ENCODE measurements at places on chromosomes 4 and X. TPM values are rescaled to one million over a fixed set of nuclear protein-coding genes. Genes with fewer than 3 reads are reported as not detected.

C4orf50 gene
- not detected for total RNA-seq

TBC1D14 gene
- 38.4 TPM for total RNA-seq

- no peaks in the 10 kb centered on the region for H3K36me3 ChIP-seq
- H3K4me1 ChIP-seq = no peaks in the 10 kb centered on the region
- H3K27ac ChIP-seq = no peak overlapping the region
- H3K27me3 ChIP-seq = no peaks in the 10 kb centered on the region
- DNase-seq = no peak
- no peak overlapping the region for H3K4me3 ChIP-seq
These were observed 209.5 kb downstream of the PARM1 start for GRCh38 chr4:75142382-75142781.

- H3K27me3 ChIP-seq = no peaks in the 10 kb centered on the region
- H3K27ac ChIP-seq = no peak overlapping the region
- H3K4me1 ChIP-seq = no peaks in the 10 kb centered on the region
- H3K36me3 ChIP-seq = no peaks in the 10 kb centered on the region
- no peak for DNase-seq
These were observed 478.0 kb downstream of the KCNIP4 start for GRCh38 chr4:21470535-21470934.

DNA sequence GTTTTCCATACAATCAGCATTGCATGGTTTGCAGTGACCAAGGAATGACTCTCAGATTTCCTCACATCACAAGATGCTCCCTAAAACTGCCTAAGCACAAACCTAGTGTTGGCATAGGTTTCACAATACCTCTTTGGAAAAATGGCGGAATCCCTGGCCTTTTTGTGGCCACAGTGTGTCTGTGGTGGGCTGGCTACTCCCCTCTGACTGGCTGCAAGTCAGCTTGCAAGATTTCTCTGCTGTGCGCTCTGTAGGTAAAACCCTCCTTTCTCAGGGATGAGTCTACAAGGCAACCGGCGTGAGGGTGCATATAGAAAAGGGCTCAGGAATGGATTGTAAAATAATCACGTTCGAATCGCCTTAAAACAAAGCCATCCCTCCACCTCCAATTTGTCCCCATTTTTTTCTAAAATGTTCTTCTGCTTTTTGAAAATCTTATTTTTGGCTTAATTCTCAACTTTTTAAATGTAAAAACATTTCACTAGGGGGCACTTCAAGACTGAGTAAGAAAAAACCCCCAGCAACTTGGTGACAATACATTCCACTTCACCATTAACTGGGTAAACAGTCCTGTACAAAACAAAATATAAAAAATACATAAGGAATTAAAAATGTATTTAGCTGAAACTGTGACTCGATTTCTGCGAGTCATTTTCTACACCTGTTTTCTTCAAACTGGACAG lies 235.6 kb downstream of the STIM2 start:
- no peak overlapping the region for H3K27ac ChIP-seq
- H3K4me3 ChIP-seq = no peak overlapping the region
- DNase-seq = no peak

DNA sequence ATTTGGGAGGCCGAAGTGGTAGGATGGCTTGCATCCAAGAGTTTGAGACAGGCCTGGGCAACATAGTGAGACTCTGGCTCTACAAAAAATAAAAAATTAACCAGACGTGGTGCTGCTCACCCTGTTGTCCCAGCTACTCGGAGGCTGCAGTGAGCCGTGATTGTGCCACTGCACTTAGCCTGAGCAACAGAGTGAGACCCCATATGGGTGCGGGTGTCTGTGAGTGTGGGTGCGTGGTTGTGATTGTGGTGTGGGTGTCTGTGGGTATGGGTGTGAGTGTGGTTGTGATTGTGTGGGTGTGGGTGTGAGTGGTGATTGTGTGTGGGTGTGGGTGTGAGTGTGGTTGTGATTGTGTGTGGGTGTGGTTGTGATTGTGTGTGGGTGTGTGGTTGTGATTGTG lies 114.6 kb downstream of the UBE2K start:
- H3K27me3 ChIP-seq = peaks cover 12% of the 10 kb centered on the region
- H3K4me1 ChIP-seq = peaks cover 7% of the 10 kb centered on the region
- H3K36me3 ChIP-seq = peaks cover 20% of the 10 kb centered on the region

GRCh38 chr4:166169111-166169510 lies 296.1 kb downstream of the TLL1 start:
- no peak overlapping the region for H3K27ac ChIP-seq
- no peaks in the 10 kb centered on the region for H3K36me3 ChIP-seq
- peaks cover 3% of the 10 kb centered on the region for H3K4me1 ChIP-seq
- no peaks in the 10 kb centered on the region for H3K27me3 ChIP-seq
- no peak for DNase-seq

Data from activated naive CD8-positive, alpha-beta T cell treated with anti-CD3 and anti-CD28 coated beads for 36 hours (primary cell).